ENCODE measurements at places on chromosomes 2 and 18. TPM values are rescaled to one million over a fixed set of nuclear protein-coding genes. Genes with fewer than 3 reads are reported as not detected.

DNA sequence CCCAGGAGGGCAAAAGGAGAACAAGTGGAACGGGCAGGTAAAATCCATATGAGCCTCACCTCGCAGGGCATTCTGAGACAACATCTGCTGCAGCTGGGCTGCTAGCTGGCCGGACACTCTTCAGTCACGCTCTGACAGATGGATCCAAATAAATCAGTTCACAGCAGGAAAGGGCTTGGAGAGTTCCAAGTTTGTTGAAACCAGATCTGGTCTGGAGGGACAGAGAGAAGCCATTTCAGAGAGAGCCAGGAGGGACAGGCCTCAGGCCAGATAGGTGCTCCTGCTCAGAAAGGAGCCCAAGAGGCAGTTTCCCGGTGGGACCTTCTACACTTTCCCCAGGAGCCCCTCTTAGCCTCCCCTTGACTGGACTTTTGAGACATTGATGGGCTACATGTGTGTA, 28.2 kb upstream of the TNP1 start:
- DNase-seq, result no peak

GRCh38 chr2:177574356-177574755, 181.8 kb downstream of the AGPS start:
- DNase-seq, result no peak

GRCh38 chr2:173448938-173449471, 94.3 kb downstream of the CDCA7 start:
- DNase-seq, result peak; percentile 53

- DNase-seq, result no peak
Measured at GRCh38 chr18:63253428-63254372, 65.9 kb downstream of the BCL2 start.

GRCh38 chr2:28545590-28546200, 49.8 kb downstream of the PLB1 start:
- DNase-seq, result no peak

DNA sequence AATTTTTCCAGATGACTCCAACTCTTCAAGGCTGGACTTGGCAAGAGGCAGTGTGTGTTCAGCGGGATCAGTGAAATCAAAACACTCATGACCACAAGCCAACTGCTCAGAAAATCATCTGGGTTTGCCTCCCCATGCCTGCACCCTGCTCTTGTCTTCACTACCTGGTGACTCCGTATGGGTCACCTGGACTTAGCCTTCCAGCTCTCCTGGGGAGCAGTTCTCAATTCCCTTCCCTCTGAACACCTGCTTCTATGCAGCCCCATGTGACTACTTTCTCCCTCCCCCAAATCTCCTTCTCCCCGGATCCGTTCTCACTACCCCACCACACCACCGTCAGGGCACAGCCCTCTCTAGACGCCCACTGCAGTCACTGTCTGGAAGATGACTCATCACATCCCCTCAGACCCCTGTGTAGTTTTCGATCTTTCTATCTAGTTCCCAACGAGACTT, 130.2 kb upstream of the ID2 start:
- DNase-seq, result no peak

DNA sequence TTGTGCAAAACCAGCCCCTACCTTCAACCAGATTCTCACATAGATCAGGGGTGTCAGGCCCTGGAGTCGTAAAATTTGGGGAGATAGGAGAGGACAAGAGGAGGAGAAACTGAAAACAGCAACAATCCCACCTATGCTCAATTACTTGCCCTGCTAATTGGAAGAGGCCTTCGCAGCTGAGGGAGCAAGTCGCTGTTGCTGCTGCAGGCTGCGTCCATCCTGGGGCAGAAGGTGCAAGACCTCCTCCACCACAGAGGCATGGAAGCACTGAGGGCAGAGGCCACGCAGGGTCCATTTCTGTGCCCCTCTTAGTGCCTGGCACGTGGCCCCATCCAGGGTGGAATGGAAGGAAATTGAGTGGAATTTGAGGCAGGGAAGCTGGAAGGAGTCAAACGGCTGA, 36.5 kb downstream of the CNGA3 start:
- DNase-seq, result no peak

GRCh38 chr2:66753660-66754059, 318.7 kb downstream of the MEIS1 start:
- DNase-seq, result no peak

- DNase-seq, result no peak
Measured at GRCh38 chr18:45337477-45337876, 277.8 kb upstream of the SLC14A2 start.

DNA sequence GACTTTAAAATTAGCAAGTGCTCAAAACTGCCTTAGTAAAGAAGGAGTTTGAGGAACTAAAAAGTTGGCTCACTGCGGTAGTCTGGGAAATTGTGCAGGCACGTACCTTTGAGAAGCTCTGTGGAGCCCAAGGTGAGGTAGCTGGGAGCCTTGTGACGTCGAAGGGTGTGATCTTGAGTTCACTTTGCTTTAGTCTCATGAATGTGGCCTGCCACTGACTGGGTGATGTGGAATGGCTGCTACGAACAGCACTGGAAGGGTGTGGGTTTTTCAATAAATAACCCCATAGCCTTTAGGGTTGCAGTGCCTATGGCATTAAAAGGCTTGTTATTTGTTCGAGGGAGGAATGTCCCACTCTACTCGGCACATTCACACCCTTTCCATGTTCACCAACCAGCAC, 312.3 kb downstream of the PRKCE start:
- no peak for DNase-seq

- no peak for DNase-seq
Measured at GRCh38 chr2:240561325-240561971, 1.3 kb downstream of the DUSP28 start.

DNA sequence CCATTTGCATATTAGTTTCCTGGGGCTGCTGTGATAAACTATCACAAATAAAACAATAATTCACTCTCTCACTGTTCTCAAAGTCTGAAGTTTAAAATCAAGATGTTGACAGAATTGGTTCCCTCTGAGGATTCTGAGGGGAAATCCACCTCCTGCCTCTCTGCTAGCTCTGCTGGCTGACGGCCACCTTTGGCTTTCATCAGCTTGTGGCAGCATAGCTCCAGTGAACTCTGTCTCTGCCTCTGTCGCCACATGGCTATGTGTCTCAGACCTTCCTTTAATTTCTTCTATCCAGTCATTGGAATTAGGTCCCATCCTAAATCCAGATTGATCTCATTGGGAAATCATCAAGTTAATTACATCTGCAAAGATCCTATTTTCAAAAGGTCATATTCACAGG, 38.9 kb upstream of the TRIM43 start:
- DNase-seq, result no peak

DNA sequence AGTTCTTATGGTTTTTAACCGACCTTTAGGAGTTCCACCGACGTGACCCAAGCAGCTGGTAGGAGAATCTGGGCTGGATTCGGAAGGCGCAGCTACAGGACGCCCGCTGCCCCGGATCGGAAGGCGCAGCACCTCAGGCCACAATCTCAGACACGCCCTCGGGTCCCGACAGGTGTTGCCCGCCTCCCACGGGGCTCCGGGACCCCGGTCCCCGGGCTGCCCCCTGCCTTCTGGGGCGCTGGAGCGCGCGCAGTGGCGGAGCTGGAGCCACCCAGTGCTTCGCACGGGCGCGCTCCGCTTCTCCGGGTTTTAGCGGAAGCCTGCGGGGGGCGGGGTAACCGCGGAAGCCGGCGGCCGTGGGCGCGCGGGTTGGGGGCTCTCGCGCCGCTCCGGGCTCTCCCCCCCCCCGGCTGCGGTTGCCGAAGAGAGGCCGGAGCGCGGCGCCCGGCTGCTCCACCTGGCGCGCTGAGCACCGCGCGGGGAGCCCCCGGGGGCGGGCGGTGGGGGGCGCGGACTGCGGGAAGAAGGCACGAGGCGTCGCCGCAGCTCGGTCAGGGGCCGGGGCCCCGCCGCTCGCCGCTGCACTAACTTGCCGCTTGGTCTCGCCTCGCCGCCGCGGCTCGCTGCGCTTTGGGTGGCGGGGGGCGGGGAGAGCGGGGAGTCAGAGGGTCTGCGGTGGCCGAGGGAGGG, 718.8 kb downstream of the DPP10 start:
- DNase-seq, result peak; percentile 41

DNA sequence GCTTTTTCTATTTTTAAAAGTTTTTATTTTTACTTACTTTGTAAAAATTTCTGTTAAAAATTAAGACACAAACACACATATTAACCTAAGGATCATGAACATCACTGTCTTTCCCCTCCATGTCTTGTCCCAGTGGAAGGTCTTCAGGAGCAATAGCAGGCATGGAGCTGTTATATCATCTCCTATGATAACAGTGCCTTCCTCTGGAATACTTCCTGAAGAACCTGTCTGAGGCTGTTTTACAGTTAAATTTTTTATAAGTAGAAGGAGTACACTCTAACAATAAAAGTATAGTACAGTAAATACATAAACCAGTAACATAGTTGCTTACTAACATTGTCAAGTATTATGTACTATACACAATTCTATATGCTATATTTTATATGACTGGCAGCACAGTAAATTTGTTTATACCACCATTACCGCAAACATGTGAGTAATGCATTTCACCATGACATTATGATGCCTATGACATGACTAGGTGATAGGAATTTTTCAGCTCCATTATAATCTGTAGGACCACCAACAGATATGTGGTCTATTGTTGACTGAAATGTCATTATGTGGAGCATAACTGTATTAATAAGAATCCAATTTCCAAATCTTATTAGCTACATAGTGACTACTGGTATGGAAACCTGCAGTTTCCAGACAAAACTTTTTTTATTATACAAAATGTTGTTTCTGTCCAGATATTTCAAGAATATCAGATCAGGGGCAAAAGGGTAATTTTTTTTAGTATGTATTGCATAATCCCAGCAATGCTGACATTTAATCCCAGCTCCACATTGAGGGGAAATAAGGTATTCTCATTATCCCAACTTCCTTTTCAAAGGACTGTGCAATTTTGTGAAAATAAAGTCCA, 337.2 kb upstream of the SLC39A10 start:
- DNase-seq, result no peak

G6PC2 gene
- 0.05 TPM for polyA plus RNA-seq

NCKAP5 gene
- 1.9 TPM for polyA plus RNA-seq

KYNU gene
- 11.3 TPM for polyA plus RNA-seq

CCDC121 gene
- 2.6 TPM for polyA plus RNA-seq

NDUFS1 gene
- polyA plus RNA-seq, result 20.8 TPM

IL1B gene
- 13.8 TPM for polyA plus RNA-seq
